ENCODE measurements at places on chromosomes 4 and X.

DNA sequence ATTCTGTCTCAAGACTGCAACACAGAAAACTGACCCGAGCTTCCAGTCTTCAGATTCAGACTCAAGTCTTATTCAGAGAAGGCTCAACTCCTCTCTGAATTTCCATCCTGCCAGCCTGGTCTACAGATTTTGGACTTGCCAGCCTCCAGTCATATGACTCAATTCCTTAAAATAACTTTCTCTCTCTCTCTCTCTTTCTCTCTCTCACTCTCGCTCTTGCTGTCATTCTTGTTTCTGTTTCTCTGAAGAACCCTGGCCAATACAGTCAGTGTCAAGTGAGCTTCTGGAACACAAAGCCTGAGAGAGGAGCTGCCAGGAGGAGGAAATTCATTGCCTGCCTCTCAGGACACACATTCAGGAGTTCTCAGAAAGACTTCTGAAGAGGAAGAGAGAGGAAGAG, 154.9 kb downstream of the PARM1 start:
- DNase-seq, result no peak

GRCh38 chr4:76905521-76905920, 7.6 kb upstream of the SOWAHB start:
- DNase-seq, result no peak

DNA sequence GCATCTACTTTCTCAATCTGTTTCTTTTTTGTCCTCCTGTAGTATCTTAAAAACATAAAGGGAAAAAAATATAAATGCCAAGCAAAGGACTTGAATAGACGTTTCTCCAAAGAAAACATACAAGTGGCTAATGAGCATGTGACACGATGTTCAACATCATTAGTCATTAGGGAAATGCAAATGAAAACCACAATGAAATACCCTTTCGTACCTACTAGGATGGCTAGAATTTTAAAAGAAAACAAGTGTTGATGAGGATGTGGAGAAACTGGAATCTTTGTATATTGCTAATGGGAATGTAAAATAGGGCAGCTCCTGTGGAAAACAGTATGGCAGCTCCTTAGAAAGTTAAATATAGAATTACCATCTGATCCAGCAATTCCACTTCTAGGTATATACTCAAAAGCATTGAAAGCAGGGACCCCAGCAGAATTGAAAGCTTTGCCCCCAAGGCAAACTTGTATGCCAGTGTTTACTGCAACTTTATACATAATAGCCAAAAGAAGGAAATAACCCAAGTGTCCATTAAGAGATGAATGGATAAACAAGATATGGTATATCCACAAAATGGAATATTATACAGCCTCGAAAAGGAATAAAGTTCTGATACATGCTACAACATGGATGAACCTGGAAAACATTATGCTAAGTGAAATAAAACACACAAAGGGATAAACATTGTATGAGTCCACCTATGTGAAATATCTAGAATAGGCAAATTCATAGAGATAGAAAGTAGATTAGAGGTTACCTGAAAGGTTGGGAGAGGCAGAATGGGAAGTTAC, 138.3 kb downstream of the SH3KBP1 start:
- no peak for DNase-seq

DNA sequence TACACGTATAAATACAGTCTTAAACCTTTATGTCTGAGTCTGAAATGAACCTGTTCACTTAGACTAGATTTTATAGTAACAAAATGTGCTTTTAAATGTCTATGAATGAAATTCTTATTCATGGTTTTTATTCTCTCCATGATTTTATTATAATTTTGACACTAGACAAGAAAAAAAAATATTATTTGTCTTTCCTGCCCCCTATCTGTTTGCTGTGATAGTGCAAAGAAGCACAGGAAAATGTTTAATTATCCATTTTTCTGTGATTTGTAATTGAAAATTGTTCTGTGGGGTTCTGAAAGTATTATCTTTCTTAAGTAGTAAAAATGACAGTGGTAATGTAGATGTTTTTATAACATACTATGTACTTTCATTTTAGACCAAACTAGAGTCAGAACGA, 52.0 kb downstream of the INTS6L start:
- DNase-seq, result no peak

DNA sequence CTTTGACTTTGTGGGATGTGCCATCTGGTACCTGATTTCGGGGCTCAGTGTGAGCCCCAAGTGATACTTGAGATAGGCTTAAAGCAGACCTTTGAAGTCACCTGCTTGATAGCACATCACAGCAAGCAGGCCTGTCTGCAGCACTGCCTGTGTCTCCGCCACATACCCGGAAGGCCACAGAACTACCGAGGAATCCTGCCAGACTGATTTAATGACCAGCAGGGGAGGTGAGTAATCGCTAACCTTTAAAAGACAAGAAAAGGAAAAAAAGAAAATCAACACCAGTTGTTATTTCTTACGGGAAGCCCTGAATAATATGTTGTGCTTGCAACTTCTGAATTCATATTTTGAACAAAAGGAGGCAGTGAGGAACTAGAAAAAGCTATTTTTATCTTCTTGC, 6.8 kb downstream of the PTCHD1 start:
- DNase-seq, result no peak

DNA sequence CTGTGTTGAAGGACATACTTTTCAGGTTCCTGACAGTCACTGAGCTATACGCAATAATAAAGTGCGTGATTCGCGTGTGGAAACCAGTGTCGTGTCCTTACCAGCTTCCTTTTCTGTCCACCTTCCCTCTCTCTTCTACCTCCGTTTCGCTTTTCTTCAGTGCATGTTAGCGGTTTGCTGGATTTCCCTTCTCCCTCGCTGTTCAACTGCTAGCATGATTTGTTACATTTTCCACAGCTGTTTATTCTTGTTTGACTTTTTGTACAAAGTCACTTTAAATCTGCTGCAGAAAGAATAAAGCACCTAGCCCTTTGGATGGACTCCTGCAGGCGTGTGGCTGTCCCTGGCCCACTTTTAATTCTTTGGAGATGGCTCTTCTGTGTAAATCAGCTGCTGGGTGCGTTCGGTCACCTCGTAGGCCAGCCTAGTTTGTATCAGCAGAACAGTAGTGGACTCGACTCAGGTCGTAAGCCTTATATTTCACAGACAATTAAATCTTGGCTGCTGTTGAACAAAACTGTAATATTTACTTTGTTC, 8.9 kb upstream of the HAND2 start:
- no peak for DNase-seq

GRCh38 chr4:121564840-121565375, 131.9 kb downstream of the ANXA5 start:
- no peak for DNase-seq

GRCh38 chrX:46636223-46636622, 62.7 kb downstream of the CHST7 start:
- DNase-seq, result no peak

DNA sequence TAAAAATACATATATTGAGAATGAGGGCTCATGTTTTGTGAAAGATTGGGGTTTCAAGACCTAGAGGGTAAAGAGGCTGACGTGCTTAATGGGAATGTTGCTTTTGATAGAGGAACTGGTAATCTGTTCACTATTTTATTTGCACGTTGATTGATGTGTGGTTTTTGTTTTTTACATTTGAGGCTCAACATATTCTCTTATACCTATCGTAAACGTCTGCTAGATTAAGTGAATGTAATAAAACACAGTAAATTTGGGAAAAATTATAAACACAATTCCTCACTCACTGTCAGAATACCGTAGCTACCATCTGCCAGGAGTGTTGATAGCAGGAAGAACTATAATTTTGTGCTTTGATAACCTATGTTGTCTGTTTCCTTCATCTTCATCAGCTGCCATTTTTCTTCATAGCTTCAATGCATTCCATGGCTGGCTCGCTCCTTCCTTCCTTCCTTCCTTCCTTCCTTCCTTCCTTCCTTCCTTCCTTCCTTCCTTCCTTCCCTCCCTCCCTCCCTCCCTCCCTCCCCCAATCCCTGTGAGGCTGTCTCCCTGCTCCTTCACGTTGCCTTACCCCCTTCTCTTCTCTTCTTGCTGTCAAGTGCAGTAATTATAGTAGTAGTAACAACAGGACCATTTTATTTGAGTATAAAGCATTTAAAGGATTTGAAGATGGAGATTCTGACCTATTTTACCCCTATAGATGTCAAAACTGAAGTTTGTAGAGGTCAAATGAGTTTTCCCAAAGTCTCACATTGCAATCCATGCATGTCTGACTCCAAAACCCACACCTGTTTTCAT, 20.3 kb downstream of the KIT start:
- no peak for DNase-seq

GRCh38 chrX:21373001-21373400, 1.2 kb upstream of the CNKSR2 start:
- no peak for DNase-seq

DNA sequence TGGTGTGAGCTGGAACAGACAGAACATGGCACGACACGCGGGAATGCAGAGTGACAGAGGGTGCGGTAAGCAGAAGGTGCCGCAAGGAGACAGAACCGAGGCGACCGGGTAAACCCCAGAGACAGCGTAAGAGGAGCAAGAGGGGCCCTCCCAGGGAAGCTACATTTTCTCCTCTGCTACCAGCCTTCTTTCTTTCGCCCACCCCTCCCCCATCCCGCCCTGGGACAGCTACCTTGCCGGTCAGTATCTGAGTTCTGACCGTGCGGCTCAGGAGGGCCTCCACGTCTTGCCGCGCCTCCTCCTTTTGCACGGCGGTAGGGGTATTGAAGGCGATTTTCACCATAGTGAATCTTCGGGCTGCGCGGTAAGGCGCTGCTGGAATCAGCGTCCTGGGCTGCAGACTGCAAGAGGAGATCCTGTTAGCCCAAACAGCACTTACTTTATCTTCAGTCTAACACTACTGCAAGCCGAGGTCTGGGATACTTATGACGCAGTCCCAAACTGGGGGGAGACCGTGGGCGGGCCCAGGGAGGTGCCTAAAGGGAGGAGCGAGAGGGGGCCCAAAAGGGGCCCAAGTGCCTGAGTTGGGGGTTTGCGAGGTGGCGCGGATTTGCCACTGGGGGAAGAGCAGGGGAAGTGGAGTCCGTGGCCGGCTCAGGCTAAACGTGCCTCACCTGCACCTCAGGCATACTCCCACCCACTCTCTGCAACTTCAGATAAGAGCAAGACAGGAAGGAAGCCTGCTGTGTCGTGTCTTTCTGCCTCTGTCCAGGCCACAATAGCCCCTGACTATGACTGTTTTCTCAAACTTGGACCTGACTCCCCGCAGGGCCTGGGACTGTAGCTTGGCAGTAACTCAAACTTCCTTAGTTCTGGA, at the start of gene ITM2A:
ITM2A (minus strand) TSS at position 462 of the 877 bp plus-strand sequence; CDS start at position 343, 119 bp downstream.
- peak; percentile 77 for DNase-seq

DNA sequence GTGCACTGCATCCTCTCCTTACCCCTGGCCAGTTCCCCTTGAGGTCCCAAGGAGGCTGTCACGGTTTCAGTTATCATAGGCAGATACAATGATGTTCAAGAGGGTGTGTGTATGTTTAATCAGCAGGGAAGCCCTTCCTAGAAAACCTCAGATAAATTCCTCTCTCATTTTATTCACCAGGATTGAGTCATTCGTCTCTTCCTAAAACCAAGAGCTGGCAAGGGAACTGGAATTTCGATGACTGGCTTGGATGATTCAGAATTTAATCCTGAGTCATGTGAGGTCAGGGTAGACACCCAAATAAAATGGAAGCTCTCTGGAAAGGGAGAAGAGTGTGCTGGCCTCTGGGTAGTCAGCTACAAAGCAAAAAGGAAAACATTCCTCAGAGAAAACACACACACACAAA, 106.2 kb upstream of the RAPGEF2 start:
- DNase-seq, result peak; percentile 23

DNA sequence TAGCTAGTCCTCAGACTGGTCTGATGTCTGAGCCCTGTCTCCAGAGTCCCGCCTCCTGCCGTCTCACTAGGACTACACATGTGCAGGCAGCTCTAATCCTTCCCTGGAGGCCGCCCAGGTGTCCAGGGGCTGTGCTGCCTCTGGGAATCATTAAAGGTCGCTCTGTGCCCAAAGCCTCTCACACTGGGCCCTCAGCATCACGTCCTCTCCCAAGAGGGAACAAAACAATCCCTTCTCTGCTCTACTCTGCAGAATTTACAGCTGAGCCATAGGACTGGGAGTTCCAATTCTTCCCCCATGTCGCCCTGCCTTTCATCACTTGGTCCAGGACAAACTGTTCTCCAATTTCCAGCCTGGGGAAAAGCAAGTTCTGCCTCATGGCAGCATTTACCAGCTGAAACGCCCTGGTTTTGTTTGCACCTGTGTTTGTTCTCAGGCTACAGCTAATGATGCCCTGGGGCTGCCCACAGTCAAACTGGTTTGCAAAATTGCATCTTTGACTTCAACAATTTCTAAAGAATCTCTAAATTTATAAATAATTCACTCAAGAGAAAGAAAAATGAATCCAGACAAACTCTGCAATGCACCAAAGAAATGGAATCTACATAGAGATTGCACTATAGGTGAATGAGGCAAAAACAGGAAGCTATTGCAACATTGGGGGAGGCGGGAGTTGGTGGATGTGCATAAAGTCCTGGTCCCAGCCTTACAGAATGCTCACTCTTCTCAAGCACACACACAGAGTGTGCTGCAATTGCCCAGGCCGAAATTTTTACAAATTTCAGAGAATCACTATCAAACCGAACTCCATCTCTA, 7.2 kb upstream of the MRFAP1 start:
- no peak for DNase-seq

DNA sequence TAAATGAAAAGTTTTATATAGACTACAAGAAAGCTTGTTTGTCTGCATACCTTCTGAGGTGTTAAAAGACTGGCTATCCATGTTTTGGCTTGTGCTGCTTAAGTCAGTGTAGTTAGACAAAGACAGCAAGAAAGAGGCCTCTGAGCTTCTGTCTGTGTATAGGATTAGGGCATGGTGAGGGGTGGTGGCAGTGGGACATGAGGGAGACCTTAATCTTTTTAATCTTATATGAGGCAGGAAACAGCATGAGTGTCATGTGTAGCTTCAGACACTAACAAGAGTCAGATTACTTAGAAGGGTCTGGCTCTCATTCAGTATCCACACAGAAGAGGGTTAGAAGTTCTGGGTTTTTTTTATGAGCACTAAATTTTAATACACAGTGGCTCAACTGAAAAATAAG, 213.3 kb downstream of the GABRG1 start:
- no peak for DNase-seq

GRCh38 chrX:132664273-132664672, 175.4 kb upstream of the MBNL3 start:
- DNase-seq, result no peak

DNA sequence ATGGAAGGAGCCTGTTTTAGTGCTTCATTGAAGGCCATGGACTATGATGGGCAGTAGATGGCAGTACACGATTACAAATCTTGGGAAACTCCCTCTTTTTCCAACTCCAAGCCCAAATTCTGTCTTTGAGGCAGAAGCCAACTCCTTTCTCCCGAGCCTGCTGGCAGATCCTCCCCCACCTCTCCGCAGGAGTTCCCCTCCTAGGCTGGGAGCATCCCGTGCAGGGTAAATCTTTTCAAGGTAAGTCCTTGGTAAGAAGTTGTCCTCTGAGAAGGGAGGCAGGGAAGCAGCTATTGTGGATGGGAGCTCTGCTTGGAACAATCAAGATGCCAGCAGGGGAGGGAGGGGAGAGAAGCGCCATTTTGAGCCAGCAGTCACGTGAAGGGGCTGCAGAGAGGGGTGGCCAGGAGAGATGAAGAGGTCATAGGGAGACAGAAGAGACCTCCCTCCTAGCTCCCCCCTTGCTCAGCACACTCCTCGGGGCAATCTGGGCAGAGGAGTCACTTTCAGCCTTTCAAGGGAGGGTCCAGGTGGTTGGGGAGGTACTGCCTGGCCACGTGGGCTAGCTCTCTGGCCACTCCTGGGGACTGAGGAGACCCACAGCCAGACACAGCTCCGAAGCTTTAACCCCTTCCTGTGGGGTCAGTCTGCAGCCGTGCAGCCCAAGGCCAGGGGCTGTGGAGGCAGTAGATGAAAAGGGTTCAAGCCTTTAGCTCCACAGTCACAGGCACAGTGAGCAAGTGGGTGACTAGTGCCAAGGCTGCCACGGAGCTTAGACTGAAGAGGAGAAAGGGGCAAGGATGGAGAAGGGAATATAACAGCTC, 9.6 kb downstream of the CC2D2A start:
- peak; percentile 86 for DNase-seq

- DNase-seq, result no peak
Observed at GRCh38 chrX:51851507-51852085, 41.8 kb upstream of the MAGED1 start.
